Brain (organoid and tissue), 16 donors: ENCODE measurements at places on chromosomes 1 and 21.

DNA sequence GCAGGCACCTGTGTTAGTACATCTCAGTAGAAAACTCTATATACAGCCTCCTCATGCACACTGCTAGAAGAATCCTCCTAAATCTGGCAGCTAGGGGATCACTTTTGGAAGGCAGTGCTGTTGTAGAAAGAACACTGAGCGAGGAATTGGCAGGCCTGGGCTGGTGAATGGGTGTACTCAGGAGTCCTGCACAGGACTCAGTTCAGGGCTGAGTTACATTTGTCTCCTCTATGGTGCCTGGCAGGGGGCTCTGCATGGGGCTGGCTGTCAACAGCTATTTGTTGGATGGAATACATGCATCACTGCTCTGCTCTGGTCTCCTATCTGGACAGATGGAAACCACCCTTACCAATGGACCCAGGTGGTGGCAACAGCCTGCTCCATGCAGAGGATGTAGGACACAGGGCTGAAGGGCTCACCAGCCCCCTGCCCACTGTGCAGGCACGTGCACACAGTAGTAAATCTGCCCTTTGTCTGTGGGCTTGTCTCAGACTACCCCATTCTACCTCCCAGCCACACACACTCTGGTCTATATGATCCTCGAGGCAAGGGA lies 74.2 kb downstream of the LRIG2 start:
- DNase-seq, result peak; percentile 40

DNA sequence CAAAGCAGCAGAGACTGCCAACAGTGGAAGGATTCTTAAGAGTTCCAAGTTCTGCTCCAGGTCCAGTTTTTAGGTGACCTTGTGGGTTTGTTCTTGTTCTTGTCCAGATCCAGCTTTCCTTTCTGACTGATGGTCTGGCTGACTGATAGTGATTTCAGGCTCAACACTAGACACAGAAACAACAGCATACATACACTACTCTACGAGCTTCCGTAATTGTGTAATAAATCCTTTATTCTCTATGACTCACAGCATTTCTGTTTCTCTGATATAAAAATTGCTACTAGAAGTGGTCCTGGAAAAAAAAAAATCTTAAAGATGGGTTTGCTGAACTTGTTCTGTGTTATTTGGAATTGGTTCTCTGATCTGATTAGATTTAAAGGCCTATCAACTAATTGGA lies 62.2 kb upstream of the PTCH2 start:
- DNase-seq, result no peak

DNA sequence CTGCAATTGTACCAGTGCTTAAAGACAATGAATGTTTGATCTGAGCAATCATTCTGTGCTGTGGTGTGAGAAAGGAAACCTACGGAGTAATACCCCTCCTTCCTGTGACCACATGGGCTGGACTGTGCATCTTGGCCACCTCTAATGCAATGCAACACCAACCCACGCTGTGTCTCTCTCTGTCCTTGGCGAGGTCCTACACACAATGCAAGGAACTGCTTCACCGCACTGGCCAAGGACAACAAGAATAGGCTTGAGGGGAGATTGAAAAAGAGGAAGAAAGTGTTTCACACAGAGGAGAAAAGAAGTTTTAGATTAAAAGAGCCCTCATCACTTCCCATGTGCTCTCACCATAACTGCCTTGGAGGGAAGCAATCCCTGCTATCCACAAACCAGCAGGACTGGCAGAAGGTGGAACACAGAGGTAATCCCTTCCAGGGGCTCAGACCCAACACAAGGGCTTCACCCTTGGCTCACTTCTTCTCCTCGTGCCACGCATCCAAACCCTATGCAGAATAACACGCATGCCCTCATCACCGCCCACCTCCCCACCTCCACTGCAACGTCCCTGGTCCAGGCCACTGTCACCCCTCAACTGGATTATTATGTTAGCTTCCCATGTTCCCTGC lies 112.5 kb upstream of the ERG start:
- DNase-seq, result no peak

- DNase-seq, result no peak
These were observed 279.6 kb downstream of the NFIA start for GRCh38 chr1:61361931-61362330.
